Upper lobe of left lung (tissue), 6 donors: ENCODE measurements at places on chromosomes 4 and X. TPM values are rescaled to one million over a fixed set of nuclear protein-coding genes. Genes with fewer than 3 reads are reported as not detected.

The GYPB gene
- not detected for total RNA-seq

The DCAF4L1 gene
- total RNA-seq, result 0.34 TPM

The ATP2B3 gene
- not detected for total RNA-seq

The MYOZ2 gene
- total RNA-seq, result not detected

The IL1RAPL2 gene
- total RNA-seq, result not detected
